Upper lobe of right lung (tissue), 1 donor: ENCODE measurements at places on chromosomes 1 and 21. TPM values are rescaled to one million over a fixed set of nuclear protein-coding genes. Genes with fewer than 3 reads are reported as not detected.

DNA sequence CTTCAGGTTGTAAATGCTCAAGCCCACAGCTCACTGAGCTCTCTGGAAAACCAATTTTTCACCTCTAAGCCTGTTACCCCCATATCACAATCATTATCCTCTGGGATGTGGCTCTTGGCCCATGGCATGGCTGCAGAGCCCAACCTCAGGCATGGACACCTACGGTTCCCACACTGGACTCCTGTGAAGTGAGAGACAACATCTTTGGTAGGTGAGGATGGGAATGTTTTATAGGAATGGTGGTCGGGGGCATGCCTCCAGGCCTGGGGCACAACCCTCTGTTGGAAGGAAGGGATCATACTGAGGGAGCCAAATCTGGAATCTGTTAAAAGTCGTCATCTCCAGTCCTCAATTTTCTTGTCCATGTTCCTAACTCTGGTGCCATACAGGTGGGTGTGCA lies 179.1 kb downstream of the FOXD2 start:
- H3K27ac ChIP-seq = no peak overlapping the region
- no peaks in the 10 kb centered on the region for H3K4me1 ChIP-seq
- DNase-seq = no peak
- no peaks in the 10 kb centered on the region for H3K27me3 ChIP-seq
- no peaks in the 10 kb centered on the region for H3K36me3 ChIP-seq
- H3K4me3 ChIP-seq = no peak overlapping the region

GRCh38 chr1:8512504-8512903 lies 194.6 kb downstream of the SLC45A1 start:
- H3K4me3 ChIP-seq = no peak overlapping the region
- no peak for DNase-seq
- no peaks in the 10 kb centered on the region for H3K27me3 ChIP-seq
- no peaks in the 10 kb centered on the region for H3K36me3 ChIP-seq
- H3K27ac ChIP-seq = no peak overlapping the region
- H3K4me1 ChIP-seq = peaks cover 15% of the 10 kb centered on the region

GRCh38 chr1:19980314-19980713 lies 896 bp upstream of the PLA2G2A start:
- no peak overlapping the region for H3K27ac ChIP-seq
- no peaks in the 10 kb centered on the region for H3K27me3 ChIP-seq
- no peaks in the 10 kb centered on the region for H3K36me3 ChIP-seq
- DNase-seq = no peak
- no peak overlapping the region for H3K4me3 ChIP-seq

GRCh38 chr1:167441222-167441621 lies 77.1 kb downstream of the CD247 start:
- no peaks in the 10 kb centered on the region for H3K36me3 ChIP-seq
- peaks cover 14% of the 10 kb centered on the region for H3K4me1 ChIP-seq
- peaks cover 8% of the 10 kb centered on the region for H3K27me3 ChIP-seq
- H3K27ac ChIP-seq = no peak overlapping the region
- DNase-seq = no peak

DNA sequence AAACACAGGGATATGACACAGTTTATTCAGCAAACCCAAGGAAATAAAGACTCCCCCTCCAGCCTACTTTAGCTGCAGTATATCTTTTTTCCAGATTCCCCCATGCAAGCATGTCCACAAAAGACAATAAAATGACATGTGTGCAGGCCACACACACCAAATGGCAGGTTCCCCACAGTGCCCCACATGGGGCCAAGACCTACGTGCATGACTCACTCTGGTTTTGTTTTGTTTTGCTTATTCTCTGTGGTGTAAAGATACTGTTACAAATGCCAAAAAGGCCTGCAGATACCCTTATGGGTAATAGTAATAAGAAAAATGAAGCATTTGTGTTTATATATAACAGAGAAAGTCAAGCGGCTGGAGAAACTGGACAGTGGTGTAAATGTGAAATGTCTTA lies 71.6 kb downstream of the RD3 start:
- H3K4me1 ChIP-seq = no peaks in the 10 kb centered on the region
- no peak for DNase-seq
- no peak overlapping the region for H3K4me3 ChIP-seq
- H3K36me3 ChIP-seq = no peaks in the 10 kb centered on the region

The TMEM234 gene
- 22.3 TPM for total RNA-seq

- H3K36me3 ChIP-seq = no peaks in the 10 kb centered on the region
- peaks cover 63% of the 10 kb centered on the region for H3K27me3 ChIP-seq
- H3K27ac ChIP-seq = no peak overlapping the region
- H3K4me1 ChIP-seq = peaks cover 9% of the 10 kb centered on the region
- H3K4me3 ChIP-seq = no peak overlapping the region
These were observed 30.3 kb downstream of the ACTA1 start for GRCh38 chr1:229403573-229403972.

DNA sequence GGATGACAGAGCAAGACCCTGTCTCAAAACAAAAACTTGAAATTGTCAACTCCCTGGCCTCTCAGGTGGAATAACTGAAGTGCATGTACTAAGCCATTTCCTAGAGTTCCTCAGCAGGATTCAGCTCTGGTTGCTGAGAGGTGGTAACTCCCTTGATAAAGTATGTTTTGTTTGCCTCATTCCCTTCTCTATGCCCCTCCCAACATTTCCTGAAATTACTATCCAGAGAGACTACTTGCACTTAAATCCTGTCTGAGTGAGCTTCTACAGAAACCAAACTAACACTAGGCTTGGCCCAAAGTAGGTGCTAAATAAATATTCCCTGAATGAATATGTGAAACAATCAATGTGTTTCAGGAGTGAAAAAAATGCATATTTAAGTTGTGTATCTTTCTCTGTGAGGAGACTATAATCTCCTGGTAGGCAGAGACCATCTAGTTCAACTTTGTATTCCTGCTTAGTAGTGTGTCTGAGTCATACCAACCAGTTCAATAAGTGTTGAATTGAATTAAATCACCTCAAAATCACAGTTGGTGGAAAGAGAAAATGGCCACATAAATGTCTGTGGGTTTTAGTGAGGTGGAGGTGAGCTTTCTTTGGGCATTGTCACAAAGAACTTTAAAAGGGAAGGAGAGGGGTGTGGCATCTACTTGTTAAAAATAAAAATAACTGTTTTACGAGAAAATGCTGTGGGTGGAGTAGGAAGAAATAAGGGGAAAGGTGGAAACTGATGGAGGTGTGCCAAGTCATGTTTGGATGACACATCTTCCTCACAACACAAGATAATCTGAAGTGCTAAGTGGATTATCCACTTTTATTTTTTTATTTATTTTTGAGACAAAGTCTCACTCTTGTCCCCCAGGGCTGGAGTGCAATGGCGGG lies 12.6 kb downstream of the RIMKLA start:
- H3K27ac ChIP-seq = no peak overlapping the region
- no peaks in the 10 kb centered on the region for H3K4me1 ChIP-seq
